Stimulated activated naive CD4-positive, alpha-beta T cell treated with Interleukin-2 at 50 U/mL for 16 hours (primary cell): ENCODE measurements at places on chromosomes 12 and 14.

GRCh38 chr12:116881877-116882507 is 751 bp upstream of the HRK start:
- DNase-seq: no peak

DNA sequence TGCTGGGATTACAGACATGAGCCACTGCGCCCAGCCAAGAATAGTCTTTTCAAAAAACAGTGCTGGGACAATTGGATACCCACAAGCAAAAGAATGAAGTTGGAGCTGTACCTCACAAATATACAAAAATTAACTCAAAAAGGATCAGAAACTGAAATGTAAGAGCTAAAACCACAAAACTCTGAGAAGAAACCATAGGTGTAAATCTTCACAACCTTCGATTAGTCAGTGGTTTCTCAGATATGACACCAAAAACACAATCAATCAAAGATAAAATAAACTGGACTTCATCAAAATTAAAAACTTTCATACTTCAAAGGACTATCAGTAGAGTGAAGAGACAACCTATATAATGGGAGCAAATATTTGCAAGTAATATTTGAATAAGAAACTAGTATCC is 35.3 kb downstream of the SLC25A47 start:
- DNase-seq: no peak

- DNase-seq: no peak
Observed at GRCh38 chr14:105149146-105149781, 19.3 kb downstream of the JAG2 start.

- DNase-seq: no peak
Observed at GRCh38 chr14:69328765-69329164, 68.8 kb downstream of the GALNT16 start.

- DNase-seq: no peak
Observed at GRCh38 chr12:57614178-57614947, 3.1 kb downstream of the ARHGEF25 start.

GRCh38 chr14:20836668-20837338 is 34.2 kb upstream of the RNASE1 start:
- no peak for DNase-seq

DNA sequence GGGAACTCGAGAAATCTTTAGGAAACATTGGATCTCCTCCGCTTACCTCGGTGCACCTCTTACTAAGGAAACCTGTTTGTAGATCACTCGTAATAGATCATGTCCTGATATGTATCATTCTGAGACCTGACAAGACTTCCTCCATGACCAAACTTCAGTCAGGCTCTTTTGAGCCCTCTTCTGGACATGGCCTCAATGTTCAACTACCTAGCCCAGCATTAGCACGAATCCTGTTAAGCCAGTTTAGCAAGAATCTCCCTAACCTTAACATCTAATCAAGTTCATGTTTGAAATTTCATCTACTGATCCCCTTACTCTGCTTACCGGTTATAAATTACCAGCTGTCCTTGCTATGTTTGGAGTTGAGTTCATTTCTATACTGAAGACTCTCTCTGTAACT is 713.9 kb upstream of the USP15 start:
- DNase-seq: no peak

DNA sequence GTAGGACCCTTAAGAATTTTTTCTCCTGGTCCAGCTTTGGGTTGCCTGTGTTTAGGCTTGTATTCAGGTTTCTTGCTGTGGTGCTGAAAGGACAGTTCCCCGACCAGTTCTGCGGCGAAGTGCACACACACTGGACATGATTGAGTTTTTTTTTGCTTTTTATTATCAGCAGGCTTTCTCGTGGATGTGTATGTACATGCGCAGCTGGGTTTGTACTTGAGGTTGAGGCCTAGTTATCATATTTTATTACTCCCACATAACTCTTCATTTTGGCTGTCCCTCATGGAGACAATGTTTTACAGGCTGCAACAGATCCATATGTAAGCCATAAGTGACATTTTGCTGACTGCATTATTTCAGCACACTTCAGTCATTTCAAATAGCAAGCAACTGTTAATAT is 2.5 kb downstream of the SCN8A start:
- DNase-seq: no peak

GRCh38 chr12:53173085-53173715 is 7.3 kb upstream of the ZNF740 start:
- DNase-seq: no peak

- no peak for DNase-seq
Observed at GRCh38 chr12:3933074-3933818, 60.0 kb upstream of the PARP11 start.
